Cerebellar cortex (tissue), 1 donor: ENCODE measurements at places on chromosomes 1 and 21.
A peak's percentile ranks its signal among the peaks of the same experiment; 100 is the strongest.

GRCh38 chr1:67571901-67572593 lies 113.0 kb upstream of the GADD45A start:
- no peak for DNase-seq

DNA sequence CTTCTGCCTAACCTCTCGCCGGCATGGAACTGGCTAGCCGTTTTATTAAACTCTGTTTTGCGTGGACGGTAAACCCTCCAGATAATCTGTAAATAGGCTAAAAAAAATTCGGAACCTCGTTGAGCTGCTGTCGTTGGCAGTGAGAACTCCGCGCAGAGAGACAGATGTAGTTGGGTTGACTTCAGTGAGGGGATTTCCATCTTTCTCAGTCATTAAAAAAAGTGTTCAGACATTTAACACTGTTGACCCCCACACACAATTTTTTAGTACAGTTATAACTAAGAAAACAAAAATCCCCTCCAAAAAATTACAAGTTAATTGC lies 464 bp downstream of the PARK7 start:
- DNase-seq = no peak

- peak; percentile 26 for DNase-seq
Observed at GRCh38 chr1:7018351-7018750, 233.1 kb downstream of the CAMTA1 start.

DNA sequence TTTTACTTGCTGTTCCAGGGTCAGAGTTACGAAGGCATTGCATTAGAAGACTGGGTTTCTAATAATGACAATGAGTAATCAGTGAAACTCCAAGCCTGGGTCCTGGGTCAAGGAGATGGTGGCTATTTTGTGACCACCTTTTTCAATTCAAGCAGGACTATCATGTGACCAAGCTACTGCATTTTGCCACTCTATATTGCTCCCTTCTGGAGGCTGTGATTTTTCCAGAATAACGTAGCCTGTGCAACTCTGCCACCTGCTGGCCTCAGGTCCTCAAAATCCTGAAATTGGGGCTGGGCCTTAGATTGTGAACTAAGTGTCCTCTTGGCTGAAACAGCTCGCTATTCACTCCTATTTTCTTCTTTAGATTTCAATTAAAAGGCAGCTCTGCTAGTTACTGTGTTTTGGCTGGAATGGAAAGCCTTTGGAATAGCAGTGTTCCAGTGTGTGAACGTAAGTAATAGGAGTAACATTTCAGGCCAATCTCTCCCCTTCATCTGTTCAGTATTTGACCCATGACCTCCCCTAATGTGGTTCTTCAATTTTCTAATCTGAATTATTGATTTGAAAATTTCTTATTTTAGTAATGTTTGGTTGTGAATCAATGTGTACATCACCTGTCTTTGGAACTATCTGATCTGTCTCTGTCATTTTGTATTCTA lies 52.9 kb upstream of the CD46 start:
- peak; percentile 55 for DNase-seq

DNA sequence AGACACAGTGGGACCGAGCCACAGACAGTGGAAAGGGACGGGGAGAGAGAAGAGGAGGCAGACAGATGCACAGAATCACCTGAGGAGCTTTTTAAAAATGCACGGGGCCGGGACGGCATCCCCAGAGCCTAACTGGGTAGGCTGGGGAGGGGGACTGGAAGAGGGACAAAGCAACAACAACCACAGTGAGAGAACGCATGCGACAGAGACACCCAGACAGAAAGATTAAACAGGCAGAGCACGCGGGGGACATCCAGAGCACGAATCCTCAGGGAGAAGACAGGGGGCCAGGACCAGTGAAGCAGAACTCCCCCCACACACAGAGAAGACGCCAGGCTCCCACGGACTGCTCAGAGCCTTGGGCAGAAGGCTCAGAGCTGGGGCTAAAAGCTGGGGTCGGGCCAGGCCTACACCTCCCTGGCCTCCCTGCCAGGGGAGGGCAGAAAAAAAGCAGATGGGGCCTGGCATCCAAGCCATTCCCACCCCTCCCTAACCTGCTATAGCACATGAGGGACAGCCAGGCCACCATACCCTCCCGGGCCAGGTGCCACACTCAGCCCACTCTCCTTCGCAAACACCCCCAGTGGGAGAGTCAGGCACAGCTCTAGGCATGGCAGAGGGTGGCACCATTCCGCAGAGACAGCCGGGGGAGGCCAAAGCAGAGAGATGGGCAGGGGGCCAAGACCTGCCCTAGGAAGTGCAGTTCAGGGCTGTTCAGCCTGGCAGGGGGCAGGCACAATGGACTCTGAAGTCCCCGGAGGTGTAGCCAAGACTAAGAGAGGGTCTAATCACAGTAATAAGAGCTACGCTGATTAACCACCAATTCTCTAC lies 29.8 kb upstream of the COL16A1 start:
- no peak for DNase-seq

DNA sequence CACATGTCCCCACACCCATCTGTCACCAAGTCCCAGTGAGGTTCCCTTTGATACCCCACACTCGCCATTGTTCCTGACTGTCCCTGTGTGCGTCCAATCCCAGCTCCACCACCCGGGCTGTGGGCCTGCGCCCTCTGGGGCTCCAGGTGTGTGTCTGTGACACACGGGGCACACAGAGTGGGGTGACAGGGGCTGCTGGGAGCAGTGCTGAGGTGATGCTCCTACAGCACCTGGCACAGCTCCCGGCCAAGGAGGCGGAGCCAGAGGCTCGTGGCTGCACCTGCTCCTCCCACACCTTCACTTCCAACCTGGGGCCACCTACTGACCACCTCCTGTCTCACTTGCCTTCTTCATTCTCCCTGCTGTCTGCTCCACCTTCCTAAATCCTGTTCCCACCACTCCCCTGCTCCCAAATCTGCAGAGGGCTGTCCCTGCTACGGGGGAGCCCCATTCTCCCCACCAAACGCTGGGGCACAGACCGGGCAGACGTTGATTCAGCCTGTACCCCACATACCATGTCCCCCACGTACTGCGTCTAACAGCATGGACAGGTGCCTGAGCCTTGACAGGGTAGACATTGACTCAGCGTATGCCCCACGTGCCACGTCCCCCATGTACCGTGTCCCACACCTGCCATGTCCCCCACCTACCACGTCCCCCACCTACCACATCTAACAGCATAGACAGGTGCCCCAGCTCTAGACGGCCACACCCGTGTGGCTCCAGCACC lies 16.4 kb downstream of the WDR4 start:
- DNase-seq = no peak

- DNase-seq = no peak
Observed at GRCh38 chr21:33451634-33452071, 28.1 kb downstream of the TMEM50B start.

- DNase-seq = peak; percentile 41
Observed at GRCh38 chr1:12034381-12034801, 15.1 kb downstream of the MIIP start.
